Stimulated activated CD4-positive, alpha-beta T cell treated with anti-CD3 and anti-CD28 coated beads, Interleukin-4, amount 100 ng/mL, for 4 hours (primary cell): ENCODE measurements at places on chromosomes 3 and 15.
A peak's percentile ranks its signal among the peaks of the same experiment; 100 is the strongest.

DNA sequence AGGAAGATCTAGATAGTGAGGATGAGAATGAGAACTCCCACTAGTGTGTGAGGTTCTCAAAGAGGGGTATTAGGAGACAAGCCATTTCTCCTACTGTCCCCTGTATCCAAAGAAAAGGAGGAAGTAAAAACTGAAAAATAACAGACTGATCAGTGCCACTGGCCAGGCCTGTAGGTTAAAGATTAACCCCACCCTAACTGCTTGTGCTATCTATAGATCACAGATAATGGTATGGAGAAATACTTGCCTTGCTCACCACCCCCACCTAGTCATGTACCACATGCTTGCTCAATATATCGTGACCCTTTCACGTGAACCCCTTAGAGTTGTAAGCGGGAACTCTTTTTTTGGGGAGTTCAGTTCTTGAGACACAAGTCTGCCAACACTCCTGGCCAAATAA, 519.7 kb upstream of the FRG2C start:
- no peak for DNase-seq

DNA sequence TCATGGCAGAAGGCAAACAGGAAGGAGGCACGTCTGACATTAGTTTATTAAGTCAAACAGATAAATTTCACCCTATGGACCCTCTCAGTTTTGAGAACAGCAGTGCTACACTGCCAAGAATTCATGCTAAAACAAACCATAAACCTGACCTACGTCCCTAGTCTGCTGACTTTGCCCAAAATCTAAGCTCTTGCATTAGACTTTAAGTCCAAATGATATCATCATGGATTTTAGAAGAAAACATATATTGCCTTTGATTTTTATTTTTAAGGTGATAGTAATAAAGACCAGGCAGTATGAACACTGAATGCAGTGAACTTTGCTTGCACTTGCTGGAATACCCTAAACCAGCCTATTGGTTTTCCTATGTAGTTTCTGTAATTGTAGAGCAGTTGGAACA, 79.6 kb upstream of the GADL1 start:
- no peak for DNase-seq

- no peak for DNase-seq
Observed at GRCh38 chr3:112482675-112483074, 16.6 kb downstream of the BTLA start.

GRCh38 chr15:59691194-59691805, 2.2 kb upstream of the BNIP2 start:
- peak; percentile 15 for DNase-seq

DNA sequence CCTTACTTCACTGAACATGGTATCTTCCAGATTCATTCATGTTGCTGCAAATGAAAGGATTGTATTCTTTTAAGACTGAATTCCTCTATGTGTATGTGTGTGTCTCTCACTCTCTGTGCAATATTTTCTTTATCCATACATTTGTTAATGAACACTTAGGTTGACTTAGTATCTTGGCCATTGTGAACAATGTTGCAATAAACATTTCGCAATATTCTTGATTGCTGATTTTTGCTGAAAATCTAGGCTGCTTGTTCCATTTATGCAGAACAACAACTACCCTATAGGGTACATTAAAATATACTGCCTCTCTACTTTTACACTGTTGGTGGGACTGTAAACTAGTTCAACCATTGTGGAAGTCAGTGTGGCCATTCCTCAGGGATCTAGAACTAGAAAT, 732.4 kb downstream of the CADM2 start:
- DNase-seq = no peak

- no peak for DNase-seq
Observed at GRCh38 chr3:116929505-116930222, 220.1 kb downstream of the TUSC7 start.

DNA sequence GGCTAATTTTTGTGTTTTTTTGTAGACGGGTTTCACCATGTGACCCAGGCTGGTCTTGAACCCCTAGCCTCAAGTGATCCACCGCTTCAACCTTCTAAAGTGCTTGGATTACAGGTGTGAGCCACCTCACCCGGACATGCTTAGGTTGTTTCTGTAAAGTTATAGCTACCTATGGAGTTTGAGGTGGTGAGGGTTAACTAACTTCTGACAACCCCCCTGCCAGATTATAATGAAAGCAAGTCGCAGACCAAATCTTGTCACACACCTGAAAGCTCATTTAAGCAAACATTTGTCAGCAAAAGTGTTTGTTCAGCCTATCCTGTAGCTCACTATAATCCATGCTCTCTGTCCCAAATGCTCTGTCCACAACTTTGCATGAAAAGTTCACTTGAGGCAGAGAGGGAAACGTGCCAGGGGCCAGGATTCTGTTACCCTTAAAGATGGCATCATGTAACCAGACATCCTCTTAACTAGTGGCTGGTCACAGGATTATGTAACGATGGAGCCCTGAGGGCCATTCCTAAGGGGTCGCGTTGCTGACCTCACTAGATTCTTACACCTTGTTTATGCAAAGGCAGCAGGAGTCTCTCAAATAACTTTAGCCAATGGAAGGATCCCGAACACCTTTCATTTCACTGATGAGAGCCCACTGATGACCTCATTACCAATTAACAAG, 24.1 kb upstream of the SENP5 start:
- no peak for DNase-seq

DNA sequence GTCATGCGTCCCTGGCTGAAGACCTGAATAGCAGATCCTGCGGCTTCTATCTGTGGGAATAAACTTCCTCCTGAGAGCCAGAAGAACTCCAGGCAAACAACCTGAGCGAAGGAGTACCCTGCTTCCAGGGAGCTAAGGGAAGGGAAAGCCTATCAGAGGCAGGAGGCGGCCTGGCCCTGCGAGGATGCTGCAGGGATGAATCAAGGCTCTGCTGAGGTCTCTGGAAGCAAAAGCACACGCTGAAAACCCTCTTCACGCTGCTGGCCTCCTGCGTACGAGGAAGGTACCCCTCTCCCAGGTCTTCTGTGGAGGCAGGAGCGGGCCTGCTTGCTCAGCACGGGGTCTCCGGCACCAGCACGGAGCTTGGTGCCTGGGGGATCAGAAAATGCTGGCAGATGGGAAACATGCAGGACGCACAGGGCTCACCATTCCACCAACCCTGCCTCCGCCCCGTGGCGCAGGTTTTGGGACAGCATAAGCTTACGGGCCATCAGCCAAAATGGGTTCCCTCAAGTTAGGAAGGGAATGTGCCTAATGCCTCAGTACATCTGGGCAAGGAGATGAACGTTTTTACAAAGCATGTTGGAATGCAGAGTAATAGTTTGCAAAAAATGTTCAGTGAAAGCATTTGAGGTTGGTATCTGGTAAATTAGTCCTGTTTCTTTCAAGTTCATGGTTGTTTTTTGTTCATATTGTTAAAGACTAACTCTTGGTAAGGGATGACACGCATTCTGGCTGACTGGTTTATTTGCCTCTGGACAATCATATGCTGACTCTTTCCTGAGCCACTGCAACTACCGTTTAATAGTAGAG, 72.3 kb downstream of the CHSY1 start:
- DNase-seq = no peak

- no peak for DNase-seq
Observed at GRCh38 chr15:70907784-70908471, 15.3 kb downstream of the LRRC49 start.

- DNase-seq = peak; percentile 75
Observed at GRCh38 chr15:43776718-43777266, at the start of gene ELL3. Gene ELL3, minus strand, starts transcription at chr15:43776966. Its CDS starts 65 bp downstream, at chr15:43776901.

DNA sequence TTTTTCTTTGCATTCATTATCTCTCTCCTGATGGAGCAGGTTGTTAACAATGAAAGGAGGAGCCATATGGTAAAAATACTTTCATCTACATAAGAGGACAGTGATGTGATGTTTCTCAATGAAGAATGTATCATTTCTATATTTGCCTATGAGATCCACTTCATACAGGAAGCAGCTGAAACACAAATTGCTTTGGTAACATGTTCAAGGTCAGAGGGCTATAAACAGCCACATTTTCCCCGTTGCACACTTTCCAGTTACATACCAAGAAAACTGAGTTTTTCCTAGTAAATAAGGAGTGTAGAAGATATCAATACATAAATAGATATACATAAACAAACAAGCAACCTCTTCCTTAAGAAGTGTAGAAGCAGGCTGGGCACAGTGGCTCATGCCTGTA, 32.6 kb upstream of the GYG1 start:
- no peak for DNase-seq

DNA sequence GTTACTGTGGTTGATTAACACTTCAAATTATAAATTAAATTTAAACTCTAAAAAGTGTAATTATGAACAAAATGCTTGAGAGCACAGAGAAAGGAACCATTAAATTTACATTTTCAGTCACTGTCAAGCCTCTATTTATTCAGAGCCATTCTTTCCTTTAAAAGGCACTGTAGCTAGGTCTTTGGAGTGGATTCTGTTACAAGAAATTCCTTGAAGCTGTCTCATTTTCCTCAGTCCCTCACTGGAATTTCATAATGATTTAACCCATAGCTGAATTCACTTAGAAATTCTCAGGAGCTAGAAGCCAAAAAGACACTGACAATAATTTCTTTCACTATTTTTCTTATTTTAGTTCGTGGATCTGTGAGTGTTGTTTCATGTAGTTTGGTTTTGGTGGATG, 81.2 kb upstream of the TCF12 start:
- DNase-seq = no peak

- DNase-seq = no peak
Observed at GRCh38 chr15:32698773-32699390, 18.9 kb upstream of the GREM1 start.

- DNase-seq = no peak
Observed at GRCh38 chr3:182821221-182821981, 28.1 kb downstream of the ATP11B start.

DNA sequence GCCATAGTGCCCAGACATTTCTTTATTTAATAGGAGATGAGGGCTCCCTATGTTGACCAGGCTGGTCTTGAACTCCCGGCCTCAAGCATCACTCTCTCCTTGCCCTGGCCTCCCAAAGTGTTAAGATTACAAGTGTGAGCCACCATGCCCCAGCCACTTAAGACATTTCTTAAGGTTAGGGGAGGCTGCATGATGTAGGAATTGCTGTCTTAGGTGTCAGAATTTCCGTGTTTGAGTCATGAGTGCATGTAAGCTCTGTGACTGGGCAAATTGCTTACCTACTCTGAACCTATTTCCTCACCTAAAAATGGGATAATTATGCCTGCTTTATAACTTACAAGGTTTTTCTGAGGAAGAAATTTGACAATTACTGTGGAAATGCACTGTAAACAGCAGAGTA, 34.2 kb upstream of the SIAH2 start:
- no peak for DNase-seq

DNA sequence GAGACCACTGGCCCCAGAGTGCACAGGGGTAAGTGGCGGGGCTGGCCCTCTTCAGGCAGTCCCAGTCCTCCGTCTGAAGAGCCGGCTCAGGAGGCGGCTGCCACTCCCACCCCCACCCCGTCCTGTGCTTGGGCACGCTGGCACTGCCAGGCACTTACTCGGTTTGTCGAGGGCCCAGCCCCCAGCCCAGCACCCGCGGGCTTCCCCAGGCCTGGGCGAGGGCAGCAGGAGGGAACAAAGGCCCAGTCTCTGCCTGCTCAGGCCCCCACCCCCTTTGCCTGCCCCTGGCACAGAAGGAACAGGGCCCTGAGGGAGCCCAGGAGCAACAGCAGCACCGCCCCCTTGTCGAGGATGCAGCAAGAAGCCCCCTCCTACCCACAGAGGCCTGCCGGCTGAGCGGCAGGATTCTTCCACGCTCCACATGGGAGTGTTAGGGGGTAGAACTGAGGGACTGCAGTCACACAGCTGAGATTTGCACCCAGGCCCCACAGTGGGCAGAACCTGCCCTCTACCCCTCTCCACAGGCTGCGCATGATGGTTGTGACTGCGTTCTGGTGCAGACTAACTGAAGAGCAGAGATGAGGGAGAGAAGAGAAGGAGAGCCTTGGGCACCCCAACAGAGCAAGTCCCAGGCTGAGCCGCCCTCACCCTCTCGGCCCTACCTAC, 8.9 kb downstream of the DUSP7 start:
- no peak for DNase-seq

GRCh38 chr15:36608180-36608579, 28.8 kb downstream of the CDIN1 start:
- DNase-seq = no peak

DNA sequence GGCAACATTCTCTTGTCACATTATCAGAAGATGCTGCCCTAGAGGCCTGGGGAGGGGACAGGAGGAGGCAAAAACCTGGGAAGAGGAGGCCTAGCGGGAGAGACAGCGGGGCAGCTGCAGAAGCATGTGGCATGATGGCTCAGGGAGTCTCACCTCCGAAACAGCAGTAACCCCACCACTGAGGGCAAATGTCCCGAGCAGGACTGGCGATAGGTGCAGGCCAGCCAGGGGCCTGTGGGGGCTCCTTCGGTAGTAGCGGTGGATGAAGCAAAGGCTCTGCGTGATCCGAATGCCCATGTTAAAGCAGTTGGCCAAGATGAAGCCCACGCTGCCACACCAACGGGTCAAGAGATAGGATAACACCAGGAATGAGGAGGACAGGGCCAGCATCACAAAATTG, 38.0 kb downstream of the RFT1 start:
- DNase-seq = no peak

GRCh38 chr3:178308771-178309170, 227.5 kb upstream of the KCNMB2 start:
- DNase-seq = no peak

GRCh38 chr3:133827684-133828083, 22.1 kb downstream of the SRPRB start:
- no peak for DNase-seq

- no peak for DNase-seq
Observed at GRCh38 chr3:152745646-152746045, 89.3 kb upstream of the P2RY1 start.

- no peak for DNase-seq
Observed at GRCh38 chr3:4029135-4029534, 229.9 kb downstream of the LRRN1 start.

GRCh38 chr3:28280781-28281180, 39.4 kb downstream of the CMC1 start:
- no peak for DNase-seq

DNA sequence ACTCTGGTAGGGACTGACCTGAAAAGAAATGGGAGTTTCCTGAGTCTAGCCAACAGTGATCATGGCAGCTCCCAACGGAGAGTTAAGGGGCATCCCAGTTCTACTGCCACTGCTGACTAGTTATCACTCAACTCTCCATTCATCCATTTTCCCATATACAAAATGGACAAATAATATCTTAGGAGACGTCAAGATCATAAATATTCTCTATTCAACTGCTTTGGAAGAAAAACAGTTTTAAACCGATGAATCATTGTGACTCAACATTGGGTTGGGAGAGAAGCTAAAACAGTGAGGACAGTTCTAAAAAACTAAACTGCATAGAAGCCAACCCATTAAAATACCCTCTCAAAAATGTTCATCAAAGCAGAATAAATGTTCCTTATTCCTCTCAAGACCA, 57.6 kb upstream of the CHRM5 start:
- no peak for DNase-seq

GRCh38 chr3:154972951-154973350, 107.2 kb upstream of the MME start:
- DNase-seq = no peak
